ENCODE measurements at places on chromosomes 5 and 9. TPM values are rescaled to one million over a fixed set of nuclear protein-coding genes. Genes with fewer than 3 reads are reported as not detected.
A peak's percentile ranks its signal among the peaks of the same experiment; 100 is the strongest.

The PKN3 gene
- total RNA-seq: 11.4 TPM

The PFN3 gene
- total RNA-seq: not detected

The SPATA31D4 gene
- not detected for total RNA-seq

The DOCK2 gene
- total RNA-seq: 205 TPM

The CMYA5 gene
- total RNA-seq: 0.26 TPM

The HOMER1 gene
- 3.8 TPM for total RNA-seq

The KIF24 gene
- total RNA-seq: 5.6 TPM

The EPB41L4A gene
- total RNA-seq: 0.95 TPM

The UGCG gene
- total RNA-seq: 12.4 TPM

The BTNL8 gene
- not detected for total RNA-seq

The CXCL14 gene
- not detected for total RNA-seq

The PCDHA5 gene
- not detected for total RNA-seq

The BARHL1 gene
- not detected for total RNA-seq

The CSF1R gene
- total RNA-seq: 0.41 TPM

The HIGD2A gene
- 119 TPM for total RNA-seq

The FNIP1 gene
- 15.9 TPM for total RNA-seq

The ORM1 gene
- total RNA-seq: not detected

The IL5 gene
- 5.0 TPM for total RNA-seq

DNA sequence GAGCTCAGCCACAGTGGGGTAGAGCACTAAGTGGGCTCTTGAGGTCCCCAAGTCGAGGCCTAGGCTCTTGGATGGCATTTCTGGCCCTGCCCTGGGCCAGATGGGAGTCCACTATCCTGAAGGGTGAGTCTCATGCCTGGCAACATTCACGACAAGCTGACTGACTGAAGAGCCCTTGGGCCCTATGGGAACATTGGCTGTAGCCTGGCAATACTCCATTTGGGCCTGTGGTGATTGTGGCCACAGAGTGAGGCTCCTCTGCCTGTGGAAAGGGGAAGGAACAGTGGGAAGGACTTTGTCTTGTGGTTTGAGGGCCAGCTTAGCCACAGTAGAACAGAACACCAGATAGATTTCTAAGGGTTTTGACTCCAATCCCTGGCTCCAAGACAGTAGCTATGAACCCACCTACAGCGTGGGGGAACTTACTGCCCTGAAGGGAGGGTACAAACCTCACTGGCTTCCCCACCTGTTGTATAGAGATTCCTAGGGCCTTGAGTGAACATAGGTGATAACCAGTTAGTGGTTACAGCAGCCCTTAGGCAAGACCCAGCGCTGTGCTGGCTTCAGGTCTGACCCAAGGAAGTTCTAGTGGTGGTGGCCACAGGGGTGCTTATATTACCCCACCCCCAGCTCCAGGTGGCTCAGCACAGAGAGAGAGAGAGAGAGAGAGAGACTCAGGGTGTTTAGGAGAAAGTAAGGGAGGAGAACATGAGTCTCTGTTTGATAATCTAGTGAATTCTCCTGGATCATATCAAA, 72.4 kb downstream of the KIAA0825 start:
- no peak for DNase-seq
- H3K4me3 ChIP-seq: no peak overlapping the region
- H3K4me1 ChIP-seq: no peaks in the 10 kb centered on the region
- H3K27me3 ChIP-seq: no peaks in the 10 kb centered on the region

GRCh38 chr9:125418404-125418803, 156.8 kb downstream of the GAPVD1 start:
- no peaks in the 10 kb centered on the region for H3K27me3 ChIP-seq
- no peaks in the 10 kb centered on the region for H3K4me1 ChIP-seq
- no peak overlapping the region for H3K4me3 ChIP-seq

- no peaks in the 10 kb centered on the region for H3K4me1 ChIP-seq
- no peak overlapping the region for H3K27ac ChIP-seq
- H3K4me3 ChIP-seq: no peak overlapping the region
- no peaks in the 10 kb centered on the region for H3K36me3 ChIP-seq
- no peak for DNase-seq
Measured at GRCh38 chr5:73365990-73366667, 82.4 kb downstream of the FOXD1 start.

DNA sequence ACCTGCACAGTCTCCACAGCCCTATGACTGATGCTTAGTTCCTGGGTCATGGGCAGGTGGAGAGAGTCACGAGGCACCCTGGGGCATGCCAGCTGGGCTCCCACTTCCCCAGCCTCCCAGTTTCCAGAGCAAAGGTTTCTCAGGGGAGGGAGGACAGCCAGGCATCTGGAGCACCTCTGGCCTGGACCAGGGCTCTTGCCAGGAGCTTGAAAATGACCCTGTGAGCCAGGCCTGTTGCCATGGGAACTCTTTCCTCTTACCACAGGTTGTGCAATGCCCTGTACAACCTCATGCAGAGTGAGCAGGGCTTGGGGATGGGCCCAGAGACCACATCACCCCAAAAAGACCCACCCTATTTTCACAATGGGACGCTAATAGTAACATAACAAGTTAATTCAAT, 113.1 kb downstream of the PSD2 start:
- H3K27ac ChIP-seq: no peak overlapping the region
- peaks cover 4% of the 10 kb centered on the region for H3K27me3 ChIP-seq
- no peaks in the 10 kb centered on the region for H3K36me3 ChIP-seq
- no peak overlapping the region for H3K4me3 ChIP-seq

DNA sequence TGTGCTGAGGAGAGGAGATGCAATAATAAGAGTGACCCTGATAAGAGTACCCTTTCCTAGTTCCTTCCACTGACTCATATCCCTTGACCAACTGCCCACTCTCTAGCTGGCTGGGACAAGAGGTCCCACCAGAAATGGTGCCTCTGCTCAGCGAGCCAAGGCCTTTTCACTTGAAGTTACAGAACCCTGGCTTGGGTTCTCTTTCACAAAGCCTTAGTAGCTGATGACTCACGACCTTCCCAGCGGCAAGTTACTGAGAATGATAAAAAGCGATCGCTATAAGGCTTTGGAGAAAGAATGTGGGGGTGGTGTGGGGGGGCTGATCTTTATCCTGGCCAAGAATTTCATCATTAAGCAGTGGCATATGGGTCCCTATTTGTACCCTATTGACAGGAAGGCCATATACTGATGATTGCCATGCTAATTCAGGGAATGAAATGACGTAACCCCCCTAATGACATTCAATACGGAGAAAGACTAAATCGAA, 90.3 kb downstream of the FBXO38 start:
- DNase-seq: no peak
- H3K27me3 ChIP-seq: peaks cover 13% of the 10 kb centered on the region
- no peaks in the 10 kb centered on the region for H3K4me1 ChIP-seq
- H3K27ac ChIP-seq: no peak overlapping the region

DNA sequence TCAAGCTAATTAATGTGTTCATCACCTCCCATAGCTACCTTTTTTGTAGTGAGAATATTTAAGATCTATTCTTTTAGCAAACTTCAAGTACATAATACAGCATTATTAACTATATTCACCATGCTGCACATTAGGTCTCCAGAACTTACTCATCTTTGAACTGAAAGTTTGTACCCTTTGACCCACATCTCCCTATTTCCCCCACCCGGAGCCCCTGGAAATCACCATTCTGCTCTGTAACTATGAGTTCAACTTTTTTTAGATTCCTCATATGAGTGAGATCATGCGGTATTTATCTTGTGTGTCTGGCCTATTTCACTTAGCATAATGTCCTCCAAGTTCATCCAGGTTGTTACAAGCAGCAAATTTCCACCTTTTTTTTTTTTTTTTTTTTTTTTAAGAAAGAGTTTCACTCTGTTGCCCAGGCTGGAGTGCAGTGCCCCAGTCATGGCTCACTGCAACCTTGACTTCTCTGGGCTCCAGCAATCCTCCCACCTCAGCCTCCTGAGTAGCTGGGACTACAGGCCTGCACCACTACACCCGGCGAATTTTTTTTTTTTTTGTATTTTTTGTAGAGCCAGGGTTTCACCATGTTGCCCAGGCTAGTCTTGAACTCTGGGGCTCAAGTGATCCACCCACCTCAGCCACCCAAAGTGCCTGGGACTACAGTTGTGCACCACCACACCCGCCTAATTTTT, 100.4 kb upstream of the SAP30L start:
- H3K4me3 ChIP-seq: no peak overlapping the region
- no peaks in the 10 kb centered on the region for H3K27me3 ChIP-seq
- H3K27ac ChIP-seq: no peak overlapping the region

- no peak overlapping the region for H3K4me3 ChIP-seq
- no peaks in the 10 kb centered on the region for H3K36me3 ChIP-seq
- no peaks in the 10 kb centered on the region for H3K4me1 ChIP-seq
- no peak overlapping the region for H3K27ac ChIP-seq
Measured at GRCh38 chr9:22383718-22384117, 62.9 kb upstream of the DMRTA1 start.

- no peak overlapping the region for H3K27ac ChIP-seq
- no peaks in the 10 kb centered on the region for H3K36me3 ChIP-seq
- H3K4me3 ChIP-seq: no peak overlapping the region
- H3K4me1 ChIP-seq: peaks cover 16% of the 10 kb centered on the region
Measured at GRCh38 chr5:107574287-107574686, 96.5 kb downstream of the EFNA5 start.

- DNase-seq: no peak
- H3K36me3 ChIP-seq: no peaks in the 10 kb centered on the region
- no peaks in the 10 kb centered on the region for H3K27me3 ChIP-seq
Measured at GRCh38 chr9:130347931-130348330, 82.4 kb downstream of the HMCN2 start.

DNA sequence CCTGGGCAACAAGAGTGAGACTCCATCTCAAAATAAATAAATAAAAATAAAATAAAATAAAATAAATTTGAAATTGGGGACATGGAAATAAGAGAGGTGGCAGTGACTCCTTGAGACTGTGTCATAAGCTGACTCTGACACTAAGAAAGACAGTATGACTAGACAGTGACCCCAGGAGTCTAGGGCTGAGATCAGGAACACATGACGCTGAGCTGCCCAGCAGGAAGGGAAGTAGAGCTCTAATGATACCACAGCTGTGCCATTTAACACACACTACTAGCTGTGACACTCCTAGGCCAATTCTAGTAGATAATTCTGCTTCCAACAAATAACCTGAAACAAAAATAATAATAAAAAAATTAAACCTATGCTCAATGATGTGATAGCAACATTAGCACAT, 293.0 kb downstream of the SEC61B start:
- no peaks in the 10 kb centered on the region for H3K36me3 ChIP-seq
- no peak overlapping the region for H3K4me3 ChIP-seq
- no peak overlapping the region for H3K27ac ChIP-seq
- peaks cover 10% of the 10 kb centered on the region for H3K27me3 ChIP-seq
- H3K4me1 ChIP-seq: peaks cover 5% of the 10 kb centered on the region

GRCh38 chr9:33453999-33454660, 6.7 kb upstream of the AQP3 start:
- peaks cover 68% of the 10 kb centered on the region for H3K4me1 ChIP-seq
- H3K36me3 ChIP-seq: no peaks in the 10 kb centered on the region
- H3K27me3 ChIP-seq: no peaks in the 10 kb centered on the region
- H3K27ac ChIP-seq: peak overlapping the region; percentile 78

GRCh38 chr5:149630337-149630736, 49.0 kb downstream of the ARHGEF37 start:
- DNase-seq: no peak
- peaks cover 16% of the 10 kb centered on the region for H3K4me1 ChIP-seq
- H3K27ac ChIP-seq: no peak overlapping the region
- H3K27me3 ChIP-seq: no peaks in the 10 kb centered on the region

- H3K36me3 ChIP-seq: peaks cover 11% of the 10 kb centered on the region
- no peak for DNase-seq
- no peak overlapping the region for H3K4me3 ChIP-seq
- H3K27me3 ChIP-seq: no peaks in the 10 kb centered on the region
- H3K27ac ChIP-seq: no peak overlapping the region
Measured at GRCh38 chr9:93117924-93118862, 15.9 kb downstream of the NINJ1 start.

- H3K27ac ChIP-seq: peak overlapping the region; percentile 83
- H3K36me3 ChIP-seq: no peaks in the 10 kb centered on the region
- peak overlapping the region; percentile 9 for H3K4me3 ChIP-seq
- no peak for DNase-seq
Measured at GRCh38 chr9:71795097-71795813, 26.9 kb upstream of the CEMIP2 start.

- no peaks in the 10 kb centered on the region for H3K36me3 ChIP-seq
- H3K27me3 ChIP-seq: no peaks in the 10 kb centered on the region
- H3K4me1 ChIP-seq: no peaks in the 10 kb centered on the region
- no peak overlapping the region for H3K27ac ChIP-seq
Measured at GRCh38 chr5:91126448-91126847, 256.7 kb downstream of the ARRDC3 start.

- H3K4me3 ChIP-seq: peak overlapping the region; percentile 61
- H3K4me1 ChIP-seq: peaks cover 13% of the 10 kb centered on the region
- no peaks in the 10 kb centered on the region for H3K36me3 ChIP-seq
- H3K27me3 ChIP-seq: peaks cover 18% of the 10 kb centered on the region
- DNase-seq: peak; percentile 24
- H3K27ac ChIP-seq: no peak overlapping the region
Measured at GRCh38 chr9:121299467-121300282, 31.7 kb downstream of the GSN start.

- H3K27me3 ChIP-seq: no peaks in the 10 kb centered on the region
- no peak overlapping the region for H3K4me3 ChIP-seq
- no peak for DNase-seq
- no peaks in the 10 kb centered on the region for H3K4me1 ChIP-seq
Measured at GRCh38 chr5:33276628-33276950, 164.2 kb upstream of the TARS1 start.

- H3K36me3 ChIP-seq: no peaks in the 10 kb centered on the region
- H3K27me3 ChIP-seq: no peaks in the 10 kb centered on the region
- H3K27ac ChIP-seq: no peak overlapping the region
Measured at GRCh38 chr9:80797101-80797829, 892.1 kb downstream of the TLE1 start.

DNA sequence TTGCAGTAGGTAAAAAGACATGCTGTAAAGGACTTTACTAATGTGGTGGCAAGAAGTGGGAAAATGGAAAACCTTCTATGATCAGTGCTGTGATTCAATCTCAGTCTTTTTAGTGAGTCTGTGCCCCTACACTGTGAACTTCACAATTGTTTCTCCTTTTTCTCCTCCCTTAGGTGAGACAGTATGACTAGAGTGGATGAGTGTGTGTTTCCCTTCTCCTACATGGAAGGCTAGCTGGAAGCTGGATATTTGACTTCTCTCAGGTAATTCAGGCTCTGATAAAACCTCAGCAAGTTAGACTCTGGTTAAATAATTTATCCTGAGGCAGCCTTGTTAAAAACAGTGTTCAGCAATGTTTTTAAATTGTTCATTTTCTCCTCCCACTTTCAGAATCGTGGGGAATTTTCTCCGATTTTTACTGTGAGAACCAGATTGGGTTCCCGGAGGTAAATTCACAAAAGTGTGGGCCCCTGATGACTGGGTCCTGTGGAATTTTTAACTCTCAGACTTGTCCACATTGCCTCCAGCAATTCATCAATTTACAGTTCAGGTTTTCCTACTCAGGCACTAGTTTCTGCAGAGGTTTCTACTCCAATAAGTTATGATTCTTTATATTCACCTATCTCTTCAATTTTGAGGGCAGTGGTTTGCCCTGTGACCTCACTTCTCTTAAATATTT, 149.1 kb upstream of the PIK3R1 start:
- H3K27ac ChIP-seq: no peak overlapping the region
- peaks cover 7% of the 10 kb centered on the region for H3K4me1 ChIP-seq
- peaks cover 4% of the 10 kb centered on the region for H3K36me3 ChIP-seq
